ENCODE measurements at places on chromosomes 12 and 14. TPM values are rescaled to one million over a fixed set of nuclear protein-coding genes. Genes with fewer than 3 reads are reported as not detected.

Gene OR10A7
- total RNA-seq = not detected

Gene STAC3
- 2.0 TPM for total RNA-seq

Gene CCDC38
- total RNA-seq = not detected

Gene AICDA
- not detected for total RNA-seq

Gene PTHLH
- total RNA-seq = 0.12 TPM

DNA sequence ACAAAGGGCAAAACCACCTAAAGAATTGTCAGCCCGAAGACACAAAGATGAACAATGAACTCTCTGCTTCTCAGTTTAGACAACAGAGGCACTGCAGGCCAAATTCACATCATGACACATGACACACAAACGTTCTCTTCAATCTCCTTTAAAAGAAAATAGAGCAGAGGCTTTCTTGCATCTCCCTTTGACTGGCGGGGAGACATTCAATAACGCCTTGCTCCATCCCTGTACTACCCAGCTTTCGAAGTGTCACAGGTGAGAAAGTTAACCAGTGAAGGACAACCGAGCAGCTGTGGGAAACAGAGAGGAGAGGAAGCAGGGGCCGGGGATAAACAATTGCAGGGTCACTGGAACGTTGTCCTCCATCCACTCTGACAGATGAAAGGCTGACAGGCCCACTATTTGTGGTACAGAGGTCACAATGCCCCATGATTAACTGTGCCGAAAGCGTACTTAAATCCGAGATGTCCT lies 130.8 kb downstream of the PHLDA1 start:
- no peak for DNase-seq

Data from activated CD4-positive, alpha-beta memory T cell treated with anti-CD3 and anti-CD28 coated beads for 36 hours (primary cell).